ENCODE measurements at places on chromosomes 7 and 10. TPM values are rescaled to one million over a fixed set of nuclear protein-coding genes. Genes with fewer than 3 reads are reported as not detected.
A peak's percentile ranks its signal among the peaks of the same experiment; 100 is the strongest.

DNA sequence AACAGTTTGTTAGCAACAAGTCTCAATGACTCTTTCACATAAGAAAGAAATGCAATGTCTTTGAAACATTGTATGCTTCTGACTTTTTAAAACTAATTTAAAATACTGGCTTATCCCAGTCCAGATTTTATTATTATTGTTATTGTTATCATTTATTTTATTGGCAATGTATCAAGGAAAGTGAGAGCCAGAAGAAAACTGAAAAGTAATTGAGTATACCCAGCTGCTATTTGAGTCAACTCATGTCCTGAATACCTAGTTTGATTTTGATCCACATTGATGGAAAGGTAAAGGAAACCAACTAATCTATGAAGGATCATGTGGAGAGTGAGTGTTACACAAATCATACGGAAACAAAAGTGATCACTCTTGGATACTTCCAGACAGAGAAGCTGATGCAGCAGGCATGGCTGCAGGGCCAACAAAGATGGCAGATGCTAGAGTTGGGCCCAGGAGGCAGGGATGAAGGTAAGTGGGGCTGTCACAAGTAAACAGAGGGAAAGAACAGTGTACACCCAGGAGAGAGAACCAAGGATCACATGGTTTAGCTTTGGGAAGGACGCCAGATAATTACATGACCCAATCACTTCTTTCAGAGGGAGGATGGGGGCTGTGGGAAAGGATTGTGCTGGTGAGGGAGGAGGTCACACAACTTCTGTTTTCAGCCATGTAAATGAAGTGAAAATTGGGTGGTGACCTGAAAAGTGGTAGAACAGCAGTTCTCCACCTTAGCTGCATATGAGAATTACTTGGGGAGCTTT lies 179.2 kb upstream of the NAMPT start:
- no peak for DNase-seq

DNA sequence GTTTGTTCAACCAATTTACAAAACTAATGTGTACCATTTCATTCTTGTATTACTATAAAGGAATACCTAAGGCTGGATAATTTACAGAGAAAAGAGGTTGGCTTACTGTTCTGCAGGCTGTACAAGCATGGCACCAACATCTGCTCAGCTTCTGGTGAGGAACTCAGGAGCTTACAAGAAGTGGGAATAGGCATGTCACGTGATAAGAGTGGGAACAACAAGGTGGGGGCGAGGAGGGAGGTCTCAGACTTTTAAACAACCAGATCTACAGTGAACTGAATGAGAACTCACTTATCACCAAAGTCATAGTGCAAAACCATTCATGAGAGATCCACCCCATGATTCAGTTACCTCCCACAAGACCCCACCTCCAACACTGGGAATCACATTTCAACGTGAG lies 1178.0 kb downstream of the REEP3 start:
- DNase-seq: no peak

TET1 gene
- total RNA-seq: 2.8 TPM

- DNase-seq: no peak
Measured at GRCh38 chr10:33306126-33306525, 28.3 kb downstream of the NRP1 start.

DNA sequence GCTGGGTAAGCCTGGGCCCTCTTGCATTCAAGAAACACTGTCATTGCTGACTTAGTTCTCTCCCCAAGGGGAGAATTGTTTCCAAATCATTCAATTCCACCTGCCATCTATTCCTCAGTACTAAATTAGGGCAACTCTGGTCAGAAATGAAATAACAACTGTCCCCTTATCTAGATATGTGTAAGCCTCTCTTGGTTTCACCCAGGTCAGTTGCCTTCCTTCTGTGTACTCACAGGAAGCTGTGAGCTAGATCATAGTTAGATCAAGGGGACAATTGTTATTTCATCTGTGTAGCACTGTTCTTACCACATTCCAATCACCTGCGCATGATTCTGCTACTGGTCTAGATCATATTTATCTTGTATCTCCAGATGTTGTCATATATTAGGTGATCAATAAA lies 483.0 kb upstream of the SORCS1 start:
- DNase-seq: no peak

PRF1 gene
- 18.0 TPM for total RNA-seq

GRCh38 chr10:74854610-74855009 lies 28.2 kb downstream of the KAT6B start:
- no peak for DNase-seq

DNA sequence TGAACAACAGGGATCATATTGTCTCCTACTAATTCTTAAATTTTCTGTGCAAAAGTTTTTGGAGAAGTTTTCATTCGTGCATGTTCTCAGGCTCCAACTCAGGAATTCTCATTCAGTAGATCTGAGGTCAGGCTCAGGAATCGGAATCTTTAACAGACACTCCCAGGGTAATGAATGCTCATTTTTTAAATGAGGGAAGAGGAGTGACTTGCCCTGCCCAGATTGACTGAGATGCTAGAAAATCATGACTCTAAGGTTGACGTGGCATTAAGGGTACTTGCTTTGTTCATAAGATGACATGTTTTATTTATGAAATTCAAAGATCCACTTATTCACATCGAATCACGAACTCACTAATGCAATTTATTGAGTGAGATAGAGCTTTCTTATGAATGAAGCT lies 196.6 kb upstream of the NPVF start:
- DNase-seq: no peak

DNA sequence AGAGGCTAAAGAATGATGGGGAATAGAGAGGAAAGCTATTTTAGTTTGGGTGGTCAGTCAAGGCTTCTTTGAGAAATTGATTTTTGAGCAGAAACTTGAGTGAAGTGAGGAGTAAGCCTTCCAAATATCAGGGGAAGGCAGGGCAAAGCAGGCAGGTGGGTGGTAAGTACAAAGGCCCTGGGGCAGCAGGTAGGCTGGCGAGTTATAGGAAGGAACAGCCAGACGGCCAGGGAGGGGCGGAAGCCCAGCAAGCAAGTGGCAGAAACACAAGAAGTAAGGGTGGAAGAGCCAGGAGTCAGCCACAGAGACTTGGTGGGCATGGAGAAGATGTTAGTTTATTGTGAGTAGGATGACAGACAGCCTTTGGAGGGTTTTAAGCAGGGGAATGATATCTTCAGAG lies 34.9 kb downstream of the VWA2 start:
- no peak for DNase-seq

- DNase-seq: peak; percentile 32
Measured at GRCh38 chr10:79243181-79244067, 103.8 kb upstream of the PPIF start.

DNA sequence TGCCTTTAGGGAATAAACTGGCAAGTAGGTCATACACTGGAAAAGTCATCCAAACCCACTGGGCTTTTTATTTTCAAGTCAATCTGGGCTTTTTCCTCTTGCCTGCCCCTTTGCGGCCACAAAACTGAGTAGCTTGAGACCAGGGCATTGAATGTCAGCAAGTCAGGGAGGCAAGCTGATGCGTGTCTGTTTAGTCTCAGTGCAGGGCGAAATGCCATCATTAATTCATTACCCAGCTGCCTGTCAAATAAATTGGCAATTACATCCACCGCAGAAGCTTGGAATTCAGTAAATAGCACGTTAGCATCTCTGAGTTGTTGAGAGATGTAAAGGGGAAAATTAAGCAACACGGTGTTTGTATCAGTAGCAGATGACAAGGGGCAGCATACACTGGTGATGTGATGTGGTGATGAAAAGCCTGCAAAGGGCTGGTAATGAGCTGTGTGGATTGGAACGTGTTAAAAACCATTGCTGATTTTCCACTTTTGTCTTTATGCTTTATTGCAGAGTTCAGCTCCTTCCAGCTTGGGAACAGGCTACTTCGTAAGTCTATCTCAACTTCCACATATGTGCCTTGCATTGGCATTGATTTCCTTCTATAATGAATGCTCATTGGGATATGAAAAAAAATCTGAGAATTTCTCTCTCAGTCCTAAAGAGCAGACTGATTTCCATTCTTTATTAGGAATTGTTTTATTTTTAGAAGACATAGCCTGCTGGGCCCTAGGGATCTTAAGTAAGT lies 535.9 kb downstream of the AUTS2 start:
- no peak for DNase-seq

DNA sequence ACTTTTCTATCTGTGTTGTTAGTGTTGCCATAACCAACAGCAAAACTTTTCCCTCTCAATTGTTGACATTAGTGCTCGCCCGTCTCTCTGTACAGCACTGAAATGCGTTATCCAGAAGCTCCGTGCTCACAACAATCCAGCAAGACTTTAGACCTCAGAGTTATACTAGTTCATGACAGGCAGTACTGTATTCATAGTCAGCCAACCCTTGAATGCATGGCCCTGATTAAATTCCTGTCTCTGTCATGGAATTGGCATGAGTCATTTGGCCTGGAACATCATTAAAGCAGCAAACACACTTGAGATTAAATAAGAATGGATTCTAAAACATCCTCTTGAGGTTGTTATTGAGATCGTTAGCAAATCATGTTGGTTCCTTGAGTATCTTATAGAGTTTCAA lies 405.5 kb upstream of the C7orf33 start:
- DNase-seq: no peak

Data from T-helper 17 cell (primary cell).